ENCODE measurements at places on chromosomes 5 and 9. TPM values are rescaled to one million over a fixed set of nuclear protein-coding genes. Genes with fewer than 3 reads are reported as not detected.

Gene NSMF
- total RNA-seq, result 16.2 TPM

Gene INSL6
- not detected for total RNA-seq

Gene F2RL2
- 0.44 TPM for total RNA-seq

Gene IGIP
- total RNA-seq, result 13.7 TPM

Gene SELENOP
- total RNA-seq, result 161 TPM

Gene PCDHGB1
- 2.4 TPM for total RNA-seq

Gene SLC46A2
- total RNA-seq, result not detected

DNA sequence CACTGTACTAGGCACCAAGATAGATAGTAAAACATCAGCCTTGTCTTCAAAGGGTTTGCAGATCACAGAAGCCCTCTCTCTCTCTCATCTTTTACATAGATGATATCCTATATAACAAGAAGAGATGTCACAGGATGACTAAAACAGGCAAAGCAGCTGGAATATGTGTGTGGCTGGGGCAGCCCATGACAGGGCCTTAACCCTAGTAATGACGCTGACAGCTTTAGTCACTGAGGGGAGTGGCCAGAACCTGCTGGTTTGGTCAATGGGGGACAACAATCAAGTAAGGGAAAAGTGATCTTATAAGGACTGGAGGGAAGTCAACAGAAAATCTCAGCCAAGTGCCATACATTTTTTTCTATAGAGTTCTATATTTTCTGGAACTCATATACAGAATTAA lies 41.9 kb upstream of the RIC1 start:
- no peak for DNase-seq
- no peaks in the 10 kb centered on the region for H3K36me3 ChIP-seq
- H3K4me3 ChIP-seq, result no peak overlapping the region
- H3K27me3 ChIP-seq, result no peaks in the 10 kb centered on the region
- no peak overlapping the region for H3K27ac ChIP-seq

- H3K4me1 ChIP-seq, result no peaks in the 10 kb centered on the region
- H3K36me3 ChIP-seq, result no peaks in the 10 kb centered on the region
- no peak overlapping the region for H3K27ac ChIP-seq
- H3K27me3 ChIP-seq, result no peaks in the 10 kb centered on the region
Observed at GRCh38 chr5:169988206-169988605, 7.9 kb upstream of the INSYN2B start.

- no peak for DNase-seq
- H3K27me3 ChIP-seq, result no peaks in the 10 kb centered on the region
- no peak overlapping the region for H3K4me3 ChIP-seq
- H3K4me1 ChIP-seq, result no peaks in the 10 kb centered on the region
Observed at GRCh38 chr9:95381221-95381620, 63.7 kb upstream of the FANCC start.

GRCh38 chr9:134208981-134209725 lies 44.8 kb upstream of the RNU6ATAC start:
- no peaks in the 10 kb centered on the region for H3K27me3 ChIP-seq
- H3K36me3 ChIP-seq, result no peaks in the 10 kb centered on the region
- H3K27ac ChIP-seq, result peak overlapping the region; percentile 77
- H3K4me1 ChIP-seq, result peaks cover 59% of the 10 kb centered on the region
- no peak for DNase-seq
- no peak overlapping the region for H3K4me3 ChIP-seq

- H3K36me3 ChIP-seq, result no peaks in the 10 kb centered on the region
- H3K4me3 ChIP-seq, result no peak overlapping the region
- no peaks in the 10 kb centered on the region for H3K27me3 ChIP-seq
- no peak overlapping the region for H3K27ac ChIP-seq
Observed at GRCh38 chr5:40514976-40515375, 164.7 kb upstream of the PTGER4 start.

- H3K27me3 ChIP-seq, result no peaks in the 10 kb centered on the region
- no peaks in the 10 kb centered on the region for H3K36me3 ChIP-seq
- no peak overlapping the region for H3K4me3 ChIP-seq
- H3K27ac ChIP-seq, result no peak overlapping the region
- H3K4me1 ChIP-seq, result no peaks in the 10 kb centered on the region
Observed at GRCh38 chr9:78406933-78407332, 110.0 kb downstream of the PSAT1 start.

- no peak overlapping the region for H3K4me3 ChIP-seq
- H3K27ac ChIP-seq, result peak overlapping the region; percentile 4
- no peak for DNase-seq
- no peaks in the 10 kb centered on the region for H3K4me1 ChIP-seq
Observed at GRCh38 chr5:76542887-76543690, 80.1 kb downstream of the F2RL2 start.

GRCh38 chr5:141565826-141566570 lies 52.8 kb downstream of the DIAPH1 start:
- H3K27me3 ChIP-seq, result no peaks in the 10 kb centered on the region
- H3K4me3 ChIP-seq, result no peak overlapping the region
- H3K4me1 ChIP-seq, result no peaks in the 10 kb centered on the region

- H3K36me3 ChIP-seq, result no peaks in the 10 kb centered on the region
- H3K4me1 ChIP-seq, result peaks cover 23% of the 10 kb centered on the region
- no peak overlapping the region for H3K4me3 ChIP-seq
- DNase-seq, result no peak
- no peak overlapping the region for H3K27ac ChIP-seq
Observed at GRCh38 chr9:134286471-134287245, 39.6 kb upstream of the RXRA start.

DNA sequence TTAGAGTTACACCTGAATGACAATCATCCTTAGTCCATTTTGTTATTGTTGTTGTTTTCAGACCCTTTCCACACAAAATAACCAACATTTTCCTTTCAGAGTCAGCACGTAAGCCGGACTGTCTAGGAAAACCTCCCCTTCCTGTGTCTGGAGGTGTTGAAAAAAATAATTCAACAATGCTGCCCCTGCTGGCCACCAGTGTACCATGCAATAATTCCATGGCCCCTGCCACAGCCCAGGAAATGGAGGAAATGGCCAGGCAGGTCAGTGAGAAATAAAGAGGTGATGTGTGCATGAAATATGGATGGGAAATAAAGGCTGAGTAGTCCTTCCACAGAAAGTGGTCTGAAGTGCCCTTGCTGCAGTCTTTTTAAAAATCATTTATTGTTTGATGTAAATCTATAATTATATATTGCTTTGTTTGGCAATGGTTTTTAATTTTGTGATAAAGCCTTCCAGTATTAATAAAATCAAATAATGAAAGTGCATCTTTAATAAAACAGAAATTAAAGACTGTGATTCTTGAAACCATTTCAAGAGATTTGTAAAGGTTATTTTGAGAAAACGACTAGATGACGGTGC lies 152.8 kb upstream of the PAPPA start:
- no peaks in the 10 kb centered on the region for H3K27me3 ChIP-seq
- H3K4me3 ChIP-seq, result no peak overlapping the region
- no peaks in the 10 kb centered on the region for H3K36me3 ChIP-seq
- no peak for DNase-seq

- peaks cover 5% of the 10 kb centered on the region for H3K36me3 ChIP-seq
- DNase-seq, result peak; percentile 70
- H3K4me1 ChIP-seq, result peaks cover 11% of the 10 kb centered on the region
- H3K4me3 ChIP-seq, result peak overlapping the region; percentile 37
Observed at GRCh38 chr9:35035851-35036701, 36.3 kb downstream of the VCP start.

DNA sequence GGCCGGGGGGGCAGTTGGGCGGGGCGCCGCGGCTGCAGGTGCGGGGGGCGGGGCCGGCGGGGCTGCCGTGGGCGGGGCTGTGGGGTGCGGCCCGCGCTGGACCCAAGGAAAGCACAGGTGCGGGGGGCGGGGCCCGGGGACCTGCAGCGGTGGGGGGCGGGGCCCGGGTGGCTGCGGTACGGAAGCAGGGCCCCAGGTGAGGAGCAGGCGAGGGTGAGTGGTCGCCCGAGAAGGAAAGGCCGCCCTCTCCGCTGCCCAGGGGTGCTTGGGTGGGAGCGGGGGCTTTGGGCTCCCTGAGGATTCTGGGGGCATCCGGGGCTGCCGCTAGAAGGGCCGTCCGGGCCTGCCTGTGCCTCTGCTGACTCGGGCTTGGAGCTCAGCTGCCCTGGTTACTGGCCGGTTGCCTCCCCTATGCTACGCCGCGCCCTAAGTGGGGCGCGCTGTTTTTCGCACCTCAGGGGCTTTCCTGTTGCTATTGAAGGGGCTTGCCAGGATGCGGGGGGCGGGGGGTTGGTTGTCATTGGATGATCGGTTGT lies 767 bp downstream of the RALGPS1 start:
- H3K4me1 ChIP-seq, result no peaks in the 10 kb centered on the region
- H3K27ac ChIP-seq, result no peak overlapping the region
- no peaks in the 10 kb centered on the region for H3K27me3 ChIP-seq
- H3K4me3 ChIP-seq, result peak overlapping the region; percentile 62
- no peak for DNase-seq

DNA sequence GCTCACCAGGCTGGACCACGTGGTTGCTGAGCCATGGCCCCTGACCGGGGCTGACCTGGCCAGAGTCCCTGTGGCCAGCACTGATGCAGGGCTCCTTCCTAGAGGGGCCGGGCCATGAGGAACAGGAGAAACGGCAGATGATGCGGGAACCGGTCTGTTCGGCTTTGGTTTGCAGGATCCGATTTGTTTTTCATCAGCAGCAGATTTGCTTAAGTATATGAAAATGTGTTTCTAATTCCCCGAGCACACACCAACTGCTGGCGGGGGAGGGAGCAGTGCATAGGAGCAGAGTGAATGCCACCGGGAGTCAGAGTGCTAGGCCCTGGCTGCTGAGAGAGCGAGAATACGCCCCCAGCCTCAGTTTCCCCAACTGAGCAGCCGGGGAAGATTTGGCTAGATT lies 13.6 kb downstream of the NTNG2 start:
- DNase-seq, result no peak
- H3K27ac ChIP-seq, result no peak overlapping the region
- H3K27me3 ChIP-seq, result no peaks in the 10 kb centered on the region
- H3K4me1 ChIP-seq, result no peaks in the 10 kb centered on the region
- no peak overlapping the region for H3K4me3 ChIP-seq
- H3K36me3 ChIP-seq, result no peaks in the 10 kb centered on the region

DNA sequence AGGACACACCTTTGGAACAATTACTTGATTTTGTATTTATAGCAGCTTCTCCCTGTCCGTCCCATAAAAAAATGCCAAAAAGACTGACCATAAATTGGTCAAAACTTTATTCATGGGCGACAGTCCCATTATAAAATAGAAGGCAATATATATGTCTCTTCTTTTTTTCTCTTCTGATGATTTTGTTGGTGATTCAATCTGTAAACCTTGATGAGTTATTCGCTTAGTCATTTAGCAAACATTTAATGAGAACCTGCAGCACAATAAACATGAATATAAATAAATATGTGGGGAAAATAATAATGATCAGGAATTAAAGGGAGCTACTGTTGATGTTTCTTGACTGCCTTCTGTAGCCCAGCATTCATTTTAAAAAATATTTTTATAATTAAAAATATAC lies 356.4 kb upstream of the ACTBL2 start:
- H3K27ac ChIP-seq, result no peak overlapping the region
- no peak overlapping the region for H3K4me3 ChIP-seq
- no peaks in the 10 kb centered on the region for H3K27me3 ChIP-seq
- DNase-seq, result no peak
- H3K4me1 ChIP-seq, result no peaks in the 10 kb centered on the region
- H3K36me3 ChIP-seq, result no peaks in the 10 kb centered on the region

DNA sequence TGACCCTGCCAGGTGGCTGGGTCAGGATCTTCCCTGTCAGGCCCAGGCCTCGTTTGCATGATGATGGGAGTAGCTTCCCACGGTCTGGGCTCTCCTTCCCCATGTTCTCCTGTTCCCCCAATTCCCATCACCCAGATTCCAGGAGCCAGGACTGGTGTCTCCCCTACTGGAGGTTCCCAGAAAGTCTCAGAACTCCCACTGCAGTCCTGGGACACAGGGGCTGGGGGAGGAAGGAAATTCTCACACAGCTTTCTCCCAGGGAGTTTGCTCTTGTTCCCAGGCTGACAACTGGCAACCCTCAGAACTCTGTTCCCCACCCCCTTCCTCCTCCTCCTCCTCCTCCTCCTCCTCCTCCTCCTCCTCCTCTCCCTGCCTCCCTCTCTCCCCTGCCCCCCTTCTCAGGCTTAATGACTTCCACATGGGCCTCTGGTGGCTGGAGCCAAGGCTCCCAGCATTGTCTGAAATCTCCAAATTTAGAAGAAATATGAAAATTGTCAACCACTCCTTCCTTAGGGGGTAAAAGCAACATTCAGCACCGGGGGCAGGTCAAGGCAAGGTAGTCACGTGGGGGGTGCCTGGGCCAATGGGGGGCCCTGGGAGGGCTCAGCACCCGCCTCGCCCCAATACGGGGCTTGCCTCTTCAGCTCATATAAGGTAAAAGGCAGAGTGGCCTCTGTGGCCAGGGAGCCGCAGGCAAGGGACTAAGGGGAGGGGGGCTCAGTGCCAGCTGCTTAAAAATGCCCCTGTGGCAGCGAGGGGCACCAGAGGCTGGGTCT lies 27.3 kb upstream of the IL17B start:
- H3K36me3 ChIP-seq, result peaks cover 5% of the 10 kb centered on the region
- no peaks in the 10 kb centered on the region for H3K27me3 ChIP-seq
- peak overlapping the region; percentile 73 for H3K27ac ChIP-seq

- H3K4me3 ChIP-seq, result no peak overlapping the region
- H3K36me3 ChIP-seq, result no peaks in the 10 kb centered on the region
- no peaks in the 10 kb centered on the region for H3K27me3 ChIP-seq
- DNase-seq, result no peak
- H3K27ac ChIP-seq, result no peak overlapping the region
Observed at GRCh38 chr9:36832164-36832795, 201.8 kb downstream of the PAX5 start.

GRCh38 chr9:134290603-134291451 lies 35.4 kb upstream of the RXRA start:
- no peak overlapping the region for H3K27ac ChIP-seq
- H3K27me3 ChIP-seq, result no peaks in the 10 kb centered on the region
- no peaks in the 10 kb centered on the region for H3K4me1 ChIP-seq
- DNase-seq, result no peak
- H3K36me3 ChIP-seq, result no peaks in the 10 kb centered on the region

DNA sequence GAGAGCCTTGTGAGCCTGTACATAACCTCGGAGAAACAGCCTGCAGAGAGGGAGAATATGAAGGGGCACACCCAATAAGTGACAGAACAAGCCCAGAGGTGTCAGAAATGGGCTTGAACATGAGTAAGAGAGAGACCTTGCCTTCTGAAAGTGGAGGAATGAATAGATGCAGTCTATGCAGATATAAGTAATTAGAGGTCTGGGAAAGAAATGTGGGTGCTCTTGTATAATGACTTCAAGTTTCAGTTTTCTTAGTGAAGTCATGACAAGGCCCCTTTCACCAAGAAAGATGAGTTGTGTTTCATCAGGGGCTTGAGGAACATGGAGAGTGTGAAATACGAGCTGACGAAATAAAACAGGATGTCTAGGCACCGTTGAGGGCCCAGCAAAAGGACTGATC lies 15.1 kb downstream of the GRAMD2B start:
- no peak for DNase-seq
- H3K4me1 ChIP-seq, result no peaks in the 10 kb centered on the region
- no peak overlapping the region for H3K4me3 ChIP-seq
- H3K27me3 ChIP-seq, result no peaks in the 10 kb centered on the region

- no peak overlapping the region for H3K4me3 ChIP-seq
- no peak for DNase-seq
- H3K36me3 ChIP-seq, result peaks cover 7% of the 10 kb centered on the region
Observed at GRCh38 chr9:32497921-32498320, 28.1 kb downstream of the RIGI start.

GRCh38 chr9:94999832-95000231 lies 273.3 kb downstream of the AOPEP start:
- H3K4me1 ChIP-seq, result peaks cover 36% of the 10 kb centered on the region
- DNase-seq, result no peak
- H3K36me3 ChIP-seq, result no peaks in the 10 kb centered on the region
- H3K27me3 ChIP-seq, result no peaks in the 10 kb centered on the region
- H3K27ac ChIP-seq, result peak overlapping the region; percentile 29
- H3K4me3 ChIP-seq, result no peak overlapping the region

Measured in right atrium auricular region (tissue), 2 donors.